K562 (cell line): ENCODE measurements at places on chromosomes 16 and 17. TPM values are rescaled to one million over a fixed set of nuclear protein-coding genes. Genes with fewer than 3 reads are reported as not detected.
A peak's percentile ranks its signal among the peaks of the same experiment; 100 is the strongest.

KREMEN2 gene
- total RNA-seq, result 7.6 and 8.2 TPM in 2 replicates

DNA sequence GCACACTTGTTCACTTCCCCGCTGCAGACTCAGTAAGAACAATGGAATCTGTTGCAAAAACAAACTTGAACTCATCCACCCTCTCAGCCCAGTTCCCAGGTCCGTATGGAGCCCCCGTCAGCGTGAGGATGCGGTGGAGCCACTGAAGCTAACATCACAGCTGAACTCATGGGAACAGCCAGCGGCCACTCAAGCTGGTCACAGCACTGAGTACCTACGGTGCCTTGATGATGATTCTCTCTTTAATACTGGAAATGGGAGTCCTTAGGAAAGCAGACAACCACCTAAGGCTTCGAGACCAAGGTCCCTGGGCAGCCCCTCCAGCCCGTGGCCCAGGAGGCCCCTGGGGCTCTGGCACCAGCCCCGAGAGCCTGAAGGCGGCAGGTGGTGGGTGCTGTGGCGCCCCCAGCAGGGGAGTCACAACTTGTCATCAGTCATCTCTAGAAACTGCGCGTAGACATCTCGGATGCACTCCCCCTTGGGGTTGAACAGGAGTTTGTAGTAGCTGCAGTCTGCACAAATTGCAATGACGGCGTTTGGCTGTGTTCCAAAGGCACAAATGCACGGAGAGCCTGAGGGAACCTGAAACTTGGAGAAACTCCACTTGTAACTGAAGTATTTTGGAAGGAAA, 31.0 kb upstream of the RHOT1 start:
- peak; percentile 37 for DNase-seq

OTOA gene
- not detected in 2 replicates for total RNA-seq

TERB1 gene
- not detected in 2 replicates for total RNA-seq

INCA1 gene
- 0.22 TPM in 1 of 2 replicates, not detected in the other for total RNA-seq

DNA sequence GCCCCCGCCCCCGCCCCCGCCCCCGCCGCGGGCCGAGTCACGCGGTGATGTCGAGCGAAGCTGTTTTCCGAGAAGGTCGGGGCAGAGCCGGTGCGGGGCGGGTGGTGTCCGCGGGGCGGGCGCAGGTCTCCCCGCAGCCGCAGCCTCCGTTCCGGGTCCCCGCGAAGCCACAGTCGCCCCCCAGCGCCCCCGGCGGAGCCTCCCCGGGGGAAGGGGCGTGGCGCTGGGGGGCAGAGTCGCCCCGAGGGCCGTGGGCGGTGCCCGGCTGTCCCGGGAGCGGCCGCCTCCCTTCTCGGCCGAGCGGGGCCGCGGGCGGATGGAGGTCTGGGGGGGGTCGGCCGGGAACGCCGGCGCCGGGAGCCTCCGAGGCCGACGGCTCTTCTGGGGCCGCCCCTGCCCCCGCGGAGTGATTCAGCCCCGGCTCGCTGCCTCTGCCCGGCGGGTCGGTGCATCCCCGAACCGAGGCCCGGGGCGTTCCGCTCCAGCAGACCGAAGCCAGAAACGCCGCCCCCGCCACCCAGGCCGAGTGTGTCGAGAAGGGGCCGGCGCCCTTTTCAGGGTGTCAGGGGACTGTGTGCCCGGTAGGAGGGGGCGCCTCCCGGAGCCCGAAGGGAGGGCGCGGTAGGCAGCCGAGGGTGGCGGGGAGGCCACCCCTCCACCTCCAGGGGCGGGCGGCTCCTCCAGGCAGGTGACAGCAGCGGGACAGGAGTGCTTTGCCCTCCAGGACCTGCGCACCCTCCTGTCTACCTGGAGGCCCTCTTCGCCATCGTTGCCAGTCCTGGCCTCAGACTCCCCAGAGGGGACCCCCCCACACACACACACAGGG, 1.7 kb downstream of the METRNL start:
- DNase-seq, result peak; percentile 49

GRCh38 chr17:4375039-4375748, 8.7 kb upstream of the UBE2G1 start:
- DNase-seq, result peak; percentile 14

DNA sequence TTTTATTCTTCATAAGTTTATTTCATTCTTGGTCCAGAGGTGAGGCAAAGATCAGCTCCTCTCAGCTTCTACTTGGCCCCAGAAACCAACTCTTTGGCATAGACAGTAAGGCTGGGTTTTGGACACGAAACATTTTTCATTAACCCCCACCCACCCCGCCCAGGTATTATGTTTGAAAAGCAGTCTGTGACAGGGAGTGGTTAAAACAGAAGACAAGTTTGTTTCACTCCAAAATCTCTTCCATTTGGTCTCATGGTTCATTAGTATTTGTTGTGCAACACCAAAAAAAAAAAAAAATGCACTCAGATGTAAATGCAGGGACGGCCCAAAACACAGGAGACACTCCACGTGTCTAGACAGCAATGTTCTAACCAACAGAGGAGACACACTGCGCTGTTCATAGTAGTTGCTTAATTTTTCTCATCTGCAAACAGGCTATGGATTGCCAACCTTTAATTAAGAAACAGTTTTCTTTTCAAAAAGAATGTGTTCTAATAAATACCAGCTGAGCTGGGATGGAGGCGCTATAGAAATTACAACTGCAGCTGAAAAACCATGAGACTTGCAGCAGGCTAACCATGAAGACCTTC, 39.8 kb upstream of the MMP2 start:
- DNase-seq, result no peak

DNA sequence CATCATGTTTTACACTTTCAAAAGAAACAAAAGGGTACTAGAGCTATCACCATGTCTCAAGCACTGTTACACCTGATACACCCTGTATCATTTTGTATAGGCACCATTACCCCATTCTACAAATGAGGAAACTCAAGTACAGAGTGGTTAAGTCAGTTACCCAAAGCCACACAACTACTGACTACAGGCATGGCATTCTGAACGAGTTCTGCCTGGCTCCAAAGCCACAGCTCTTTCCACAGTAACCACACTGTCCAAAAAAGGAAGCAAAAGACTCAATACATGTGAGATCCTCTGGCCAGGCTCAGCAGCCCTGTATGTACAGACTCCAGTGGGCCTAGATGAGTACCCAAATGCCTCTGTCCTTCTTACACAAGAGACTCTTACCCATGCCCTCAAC, 4.7 kb downstream of the DYNC1LI2 start:
- DNase-seq, result no peak

HSD17B1 gene
- 12.9 and 13.9 TPM in 2 replicates for total RNA-seq

TP53TG3 gene
- total RNA-seq, result 2.8 TPM in 2 replicates

TMEM114 gene
- not detected in 2 replicates for total RNA-seq

TP53TG3B gene
- total RNA-seq, result 0.34 and 0.66 TPM in 2 replicates

GRCh38 chr16:31470615-31471014, 1.3 kb upstream of the TGFB1I1 start:
- DNase-seq, result no peak

- peak; percentile 79 for DNase-seq
These were observed 17.3 kb upstream of the WFDC1 start for GRCh38 chr16:84277244-84277823.

KCNH6 gene
- total RNA-seq, result not detected in 2 replicates

GRCh38 chr16:5234295-5235050, 136.9 kb upstream of the EEF2KMT start:
- no peak for DNase-seq

DNA sequence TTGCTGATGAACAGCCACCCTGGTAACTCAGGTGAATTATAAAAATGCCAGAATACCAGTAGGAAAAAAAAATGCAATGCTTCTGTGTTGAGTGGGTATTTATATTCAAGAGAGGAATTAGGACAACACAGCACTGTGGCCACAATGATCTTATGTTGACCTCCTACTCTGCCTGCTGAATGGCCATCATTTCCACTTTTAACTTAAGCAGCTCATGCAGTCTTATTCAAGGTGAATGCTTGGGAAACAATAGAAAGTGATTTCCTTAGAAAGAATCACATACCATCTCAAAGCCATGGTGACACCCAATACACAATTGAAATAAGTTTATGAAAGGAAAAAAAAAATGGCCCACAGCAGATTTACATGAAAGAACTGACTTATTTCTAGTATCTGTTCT, 224.0 kb downstream of the CDH8 start:
- DNase-seq, result no peak

DNA sequence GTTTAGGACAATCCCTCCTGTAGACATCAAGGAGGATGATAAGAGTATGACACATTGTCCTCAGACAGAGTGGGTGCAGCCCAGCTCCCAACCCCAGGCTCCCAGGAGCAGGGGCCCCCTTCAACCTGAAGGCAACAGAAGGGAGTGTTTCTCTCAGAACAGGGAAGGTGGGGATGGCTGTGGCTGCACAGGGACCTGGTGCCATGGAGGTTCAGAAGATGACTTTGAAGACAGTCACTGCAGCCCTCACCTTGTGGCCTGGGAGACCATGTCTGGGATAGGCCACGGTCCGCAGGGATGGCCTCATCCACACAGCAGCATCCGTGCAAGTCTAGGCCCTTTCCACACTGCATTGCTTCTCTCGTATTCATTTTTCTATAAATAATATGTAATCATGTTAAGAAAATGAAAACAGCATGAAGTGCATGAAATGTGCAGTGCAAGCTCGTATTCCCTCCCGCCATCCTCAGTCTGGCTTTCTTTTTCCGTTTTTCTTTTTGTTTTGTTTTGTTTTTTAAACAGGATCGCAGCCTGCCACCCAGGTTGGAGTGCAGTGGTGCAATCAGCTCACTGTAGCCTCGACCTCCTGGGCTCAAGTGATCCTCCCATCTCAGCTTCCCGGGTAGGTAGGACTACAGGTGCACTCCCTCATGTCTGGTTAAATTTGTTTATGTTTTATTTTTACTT, 71.1 kb downstream of the METRNL start:
- no peak for DNase-seq

- DNase-seq, result no peak
These were observed 146.9 kb downstream of the ZNF423 start for GRCh38 chr16:49709057-49709456.

DNA sequence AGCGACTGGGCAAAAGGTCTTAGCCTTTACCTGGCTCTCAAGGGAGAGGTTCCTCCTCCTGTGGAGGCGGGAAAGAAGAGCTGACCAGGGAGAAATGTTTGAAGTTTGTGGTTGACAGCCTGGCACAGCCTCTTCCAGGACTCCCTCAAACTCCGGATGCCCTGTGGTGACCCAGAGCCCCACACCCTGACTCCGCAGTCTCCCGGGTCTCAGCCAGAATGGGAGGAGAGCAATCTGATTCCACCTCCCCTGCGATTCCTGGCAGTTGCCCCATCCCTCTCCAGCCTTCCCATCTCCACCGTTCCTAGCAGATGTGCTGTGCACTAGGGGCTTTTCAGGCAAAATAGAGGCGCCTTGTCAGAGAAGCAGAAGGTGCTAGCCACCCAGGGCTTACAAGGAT, 5.5 kb upstream of the DNAI2 start:
- DNase-seq, result no peak

DNA sequence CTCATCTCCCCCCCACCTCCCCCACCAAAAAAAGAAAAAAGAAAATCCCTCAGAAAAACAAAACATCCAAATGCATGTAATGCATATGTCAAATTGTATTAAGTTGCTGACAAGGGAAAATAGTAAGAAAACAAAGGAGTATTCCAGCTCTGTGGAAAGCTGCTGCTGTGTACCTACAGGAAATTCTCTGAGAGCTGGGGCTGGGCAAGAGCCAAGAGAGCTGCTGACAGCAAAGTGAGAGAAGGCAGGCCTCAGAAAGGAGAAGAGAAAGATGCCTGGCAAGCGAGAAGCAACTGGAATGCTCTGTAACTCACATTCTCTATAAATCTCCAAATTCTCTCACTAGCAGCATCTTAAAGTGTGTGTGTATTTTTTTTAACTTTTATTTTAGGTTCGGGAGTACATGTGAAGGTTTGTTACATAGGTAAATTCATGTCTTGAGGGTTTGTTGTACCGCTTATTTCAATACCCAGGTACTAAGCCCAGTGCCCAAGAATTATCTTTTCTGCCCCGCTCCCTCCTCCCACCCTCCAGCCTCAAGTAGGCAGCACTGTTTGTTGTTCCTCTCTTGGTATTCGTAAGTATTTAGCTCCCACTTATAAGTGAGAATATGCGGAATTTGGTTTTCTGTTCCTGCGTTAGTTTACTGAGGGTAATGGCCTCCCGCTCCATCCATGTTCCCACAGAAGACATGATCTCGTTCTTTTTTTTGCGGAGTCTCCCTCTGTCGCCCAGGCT, 24.4 kb downstream of the CNTROB start:
- no peak for DNase-seq

- DNase-seq, result no peak
These were observed 231.5 kb upstream of the ZFHX3 start for GRCh38 chr16:73279451-73279850.

DNA sequence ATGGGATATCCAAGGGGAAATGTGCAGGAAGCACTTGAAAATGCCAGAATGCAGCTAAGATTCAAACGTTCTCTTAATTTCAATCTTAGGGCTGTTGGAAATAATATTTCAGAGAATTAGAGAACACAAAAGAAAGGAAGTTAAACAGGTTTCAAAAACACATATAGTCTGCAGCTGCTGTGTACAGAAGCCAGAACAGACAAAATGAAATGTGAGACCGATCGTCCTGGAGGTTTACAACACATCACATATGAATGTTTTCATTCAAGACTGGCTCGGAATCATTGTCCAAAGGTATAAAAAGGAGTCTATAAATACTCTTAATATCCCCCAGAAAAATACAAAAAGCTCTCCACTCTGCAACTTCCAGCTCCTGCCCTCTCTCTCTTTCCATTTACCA, 14.3 kb downstream of the CYTH1 start:
- no peak for DNase-seq

DNA sequence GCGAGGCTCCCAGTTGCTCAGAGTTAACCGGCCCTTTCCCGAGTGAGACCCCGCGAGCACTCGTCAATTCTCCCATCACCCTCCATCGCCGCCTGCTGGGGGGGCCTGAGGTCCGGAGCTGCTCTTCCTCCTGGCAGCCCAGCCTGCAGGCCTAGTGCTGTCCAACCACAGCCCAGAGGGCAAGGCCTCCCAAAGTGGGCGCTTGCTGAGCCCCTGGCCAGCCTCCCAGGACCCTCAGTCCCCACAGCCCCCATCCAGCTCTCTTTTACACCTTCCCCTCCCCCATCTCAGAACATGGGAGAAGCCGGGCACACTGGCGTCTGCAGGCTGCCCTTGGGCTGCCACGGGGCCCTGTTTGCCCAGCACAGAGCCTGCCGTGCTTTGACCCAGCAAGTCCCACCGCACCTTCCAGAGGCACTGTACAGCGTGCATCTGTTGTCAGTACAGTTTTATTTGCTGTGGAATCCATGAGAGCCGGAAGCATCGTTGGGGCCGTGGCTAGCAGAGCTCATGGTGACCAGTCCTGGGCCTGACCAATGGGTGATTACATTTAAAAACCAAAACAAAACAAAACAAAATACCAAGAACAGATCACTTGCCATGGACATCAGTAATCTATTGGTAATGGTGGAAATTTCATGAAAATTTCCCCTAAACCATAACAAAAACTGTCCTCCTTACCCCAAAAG, 96.1 kb upstream of the CBX4 start:
- DNase-seq, result no peak

ZNF629 gene
- total RNA-seq, result 16.5 and 18.8 TPM in 2 replicates

DNA sequence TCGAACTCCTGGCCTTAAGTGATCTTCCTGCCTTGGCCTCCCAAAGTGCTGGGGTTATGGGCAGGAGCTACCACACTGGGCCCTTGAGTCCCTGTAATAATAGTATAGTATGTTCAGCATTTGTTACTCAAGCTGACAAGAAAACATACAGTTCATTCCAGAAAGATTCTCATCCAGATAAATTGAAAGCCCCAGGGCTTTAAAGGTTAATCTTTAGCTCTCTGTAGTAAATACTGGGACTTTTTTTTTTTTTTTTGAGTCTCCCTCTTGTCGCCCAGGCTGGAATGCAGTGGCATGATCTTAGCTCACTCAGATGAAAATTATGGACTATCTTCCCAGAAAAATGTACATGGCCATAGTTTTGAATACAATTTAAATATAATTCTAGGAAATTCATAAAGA, 11.0 kb downstream of the BRCA1 start:
- DNase-seq, result no peak

CD19 gene
- 3.0 and 3.7 TPM in 2 replicates for total RNA-seq

CCDC200 gene
- total RNA-seq, result not detected in 2 replicates

GRCh38 chr17:12024327-12024726, 3.6 kb downstream of the MAP2K4 start:
- DNase-seq, result no peak
